Esophagus muscularis mucosa (tissue), 4 donors: ENCODE measurements at places on chromosomes 1 and 21. TPM values are rescaled to one million over a fixed set of nuclear protein-coding genes. Genes with fewer than 3 reads are reported as not detected.
A peak's percentile ranks its signal among the peaks of the same experiment; 100 is the strongest.

C1orf94 gene
- not detected for total RNA-seq

PGLYRP4 gene
- not detected for total RNA-seq

- DNase-seq = no peak
Observed at GRCh38 chr21:16913010-16913409, 599.8 kb upstream of the CXADR start.

GRCh38 chr1:201141418-201141817, 12.9 kb downstream of the TMEM9 start:
- DNase-seq = no peak

GRCh38 chr1:155012026-155012546, 9.5 kb downstream of the ZBTB7B start:
- peak; percentile 96 for DNase-seq

DNA sequence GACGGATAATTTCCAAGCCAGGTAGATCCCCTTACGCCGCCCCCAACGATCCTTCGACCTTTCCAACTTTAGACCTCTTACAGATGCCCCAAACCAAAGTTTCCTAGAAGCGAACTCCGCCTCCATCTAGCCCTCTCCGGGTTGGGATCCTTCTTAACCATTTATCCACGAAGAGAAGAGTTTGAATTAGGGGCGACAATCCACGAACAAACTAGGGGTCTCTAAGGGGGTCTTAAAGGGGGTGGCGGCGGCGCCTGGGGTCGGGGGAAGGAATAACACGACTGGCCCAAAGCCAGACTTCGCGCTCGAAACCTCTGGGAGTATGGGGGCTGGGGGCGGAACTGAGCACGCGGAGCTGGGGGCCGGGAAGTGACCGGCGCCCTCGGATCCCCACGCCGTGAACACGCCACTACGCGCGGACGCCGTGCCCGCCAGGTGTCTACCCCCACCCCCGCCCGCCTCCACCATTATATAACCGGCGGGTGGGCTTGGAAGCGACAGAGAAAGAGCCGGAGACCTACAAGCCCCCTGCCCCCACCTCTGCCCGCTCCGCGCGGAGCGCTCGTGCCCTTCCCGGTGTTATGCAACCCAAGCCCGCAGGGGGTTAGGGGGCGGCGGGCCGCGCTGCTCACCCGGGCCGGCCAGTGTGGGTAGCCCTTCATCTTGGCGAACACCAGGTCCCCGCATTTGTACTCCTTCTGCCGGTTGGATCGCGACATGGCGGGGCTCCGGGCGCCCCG, 594 bp downstream of the HDGF start:
- peak; percentile 93 for DNase-seq

DNA sequence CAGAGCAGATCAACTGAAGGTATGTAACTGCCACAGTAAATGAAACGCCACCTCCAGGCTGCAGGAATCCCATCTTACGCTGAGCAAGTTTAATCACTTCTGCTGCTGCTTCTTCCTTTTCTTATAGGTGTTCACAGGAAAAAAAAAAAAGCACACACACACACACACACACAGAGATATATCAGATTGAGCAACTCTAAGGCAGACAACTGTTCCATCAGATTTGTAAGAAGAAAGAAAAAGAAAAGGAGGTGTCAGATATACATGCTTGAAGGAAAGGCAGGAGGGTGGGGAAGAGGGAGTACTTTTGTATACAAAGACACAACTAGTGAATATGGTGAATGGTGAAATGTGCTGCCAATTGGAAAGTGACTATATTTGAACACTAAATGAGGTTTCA, 28.6 kb downstream of the DSTYK start:
- DNase-seq = no peak

DNA sequence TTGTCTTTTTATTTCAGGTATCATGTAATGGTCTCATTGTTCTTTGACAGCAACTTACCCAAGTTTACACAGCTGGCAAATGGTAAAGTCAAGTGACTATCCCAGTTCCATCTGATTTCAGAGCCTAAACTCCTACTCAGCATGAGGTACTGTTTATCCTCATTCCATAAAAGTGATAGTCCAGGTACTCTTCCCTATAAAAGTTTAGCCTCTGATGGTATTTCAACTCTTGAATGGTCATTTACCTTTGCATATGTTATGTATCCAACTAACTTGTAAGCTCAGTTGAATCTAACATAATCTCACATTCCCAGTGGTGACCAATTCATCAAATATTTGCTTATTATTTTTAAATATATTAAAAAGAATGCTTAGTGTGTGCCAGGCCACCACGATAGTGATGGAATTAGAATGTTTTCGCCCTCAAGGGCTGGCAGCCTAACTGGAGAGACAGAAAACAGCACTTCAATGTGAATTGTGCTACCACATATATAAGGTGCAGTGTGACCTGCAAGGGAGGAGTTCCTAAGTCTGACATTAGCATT, 307.1 kb downstream of the CTH start:
- no peak for DNase-seq
